ENCODE measurements at places on chromosomes 7 and 10. TPM values are rescaled to one million over a fixed set of nuclear protein-coding genes. Genes with fewer than 3 reads are reported as not detected.
A peak's percentile ranks its signal among the peaks of the same experiment; 100 is the strongest.

- H3K4me3 ChIP-seq = no peak overlapping the region
- H3K27me3 ChIP-seq = no peaks in the 10 kb centered on the region
- H3K4me1 ChIP-seq = no peaks in the 10 kb centered on the region
- peak overlapping the region; percentile 64 for H3K27ac ChIP-seq
- H3K36me3 ChIP-seq = no peaks in the 10 kb centered on the region
Measured at GRCh38 chr7:26182283-26182682, 18.3 kb downstream of the HNRNPA2B1 start.

DNA sequence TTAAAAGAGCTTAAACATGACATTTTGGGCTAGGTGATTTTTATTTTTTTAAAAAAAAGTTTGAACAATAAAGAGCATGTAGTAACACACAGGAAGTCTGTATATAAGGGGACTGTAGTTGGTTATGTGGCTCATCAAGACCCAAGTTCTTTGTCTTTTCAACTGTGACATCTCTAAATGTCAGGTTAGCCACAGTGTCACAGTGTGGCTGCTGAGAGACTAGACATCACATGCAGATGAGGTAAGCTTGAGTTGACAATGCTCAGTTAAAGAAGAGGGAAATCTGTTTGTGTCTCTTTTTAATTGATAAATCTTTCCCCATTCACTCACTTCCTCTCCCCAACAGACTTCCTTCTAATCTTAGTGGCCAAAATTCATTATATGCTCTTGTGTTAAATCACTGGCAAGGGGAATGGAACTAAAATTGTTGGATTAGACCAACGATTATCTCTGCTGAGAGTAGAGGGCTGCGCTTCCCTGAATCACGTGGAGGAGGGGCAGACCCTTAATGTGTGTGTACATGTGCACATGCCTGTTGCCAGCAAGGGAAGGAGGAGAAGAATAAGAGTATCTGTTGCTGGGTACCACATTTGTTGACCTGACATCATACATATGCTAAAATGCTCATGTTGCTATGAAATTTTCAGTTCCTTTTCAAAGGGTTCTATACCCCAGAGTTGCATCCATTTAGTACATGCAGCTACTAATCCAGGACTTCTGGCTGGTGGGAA is 78.3 kb downstream of the MMRN2 start:
- H3K27me3 ChIP-seq = no peaks in the 10 kb centered on the region
- H3K27ac ChIP-seq = peak overlapping the region; percentile 74
- DNase-seq = no peak
- no peak overlapping the region for H3K4me3 ChIP-seq

GRCh38 chr7:116224492-116225098 is 14.3 kb downstream of the TES start:
- no peaks in the 10 kb centered on the region for H3K27me3 ChIP-seq
- H3K36me3 ChIP-seq = no peaks in the 10 kb centered on the region

DNA sequence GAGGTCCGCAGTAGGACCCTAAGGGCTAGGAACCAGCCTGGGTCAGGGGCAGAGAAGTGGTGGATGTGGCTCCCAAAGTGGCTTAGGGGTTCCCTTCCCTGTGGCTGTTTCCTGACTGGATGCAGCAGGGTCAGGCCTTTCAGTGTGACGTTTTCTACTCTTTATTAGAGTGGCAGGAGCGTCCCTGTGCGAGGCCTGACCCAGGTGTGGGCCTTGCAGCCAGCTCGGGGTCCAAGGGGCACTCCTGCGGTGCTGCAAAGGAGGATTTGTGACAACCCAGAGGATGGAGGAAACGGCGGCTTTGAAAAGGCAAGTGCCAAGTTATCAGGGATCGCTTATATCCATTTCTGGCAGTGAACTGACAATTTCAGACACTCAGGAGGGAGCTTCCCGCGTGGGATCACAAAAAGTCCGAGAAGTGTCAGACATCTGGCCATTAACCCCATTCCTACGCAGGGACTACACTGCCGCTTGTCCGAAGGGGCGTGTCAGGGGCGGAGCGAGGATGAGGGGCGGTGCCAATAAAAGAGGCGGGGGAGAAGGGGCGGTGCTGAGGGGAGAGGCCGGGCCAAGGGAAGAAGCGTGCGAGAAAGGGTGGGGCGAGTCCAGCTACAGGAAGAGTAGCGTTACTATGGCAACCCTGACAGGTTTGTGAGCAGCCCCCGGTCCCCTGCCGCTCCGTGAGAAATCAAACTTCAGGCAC is 98.8 kb upstream of the ZNF722 start:
- no peak overlapping the region for H3K4me3 ChIP-seq
- no peaks in the 10 kb centered on the region for H3K4me1 ChIP-seq
- no peaks in the 10 kb centered on the region for H3K27me3 ChIP-seq
- H3K36me3 ChIP-seq = no peaks in the 10 kb centered on the region
- H3K27ac ChIP-seq = no peak overlapping the region
- no peak for DNase-seq

DNA sequence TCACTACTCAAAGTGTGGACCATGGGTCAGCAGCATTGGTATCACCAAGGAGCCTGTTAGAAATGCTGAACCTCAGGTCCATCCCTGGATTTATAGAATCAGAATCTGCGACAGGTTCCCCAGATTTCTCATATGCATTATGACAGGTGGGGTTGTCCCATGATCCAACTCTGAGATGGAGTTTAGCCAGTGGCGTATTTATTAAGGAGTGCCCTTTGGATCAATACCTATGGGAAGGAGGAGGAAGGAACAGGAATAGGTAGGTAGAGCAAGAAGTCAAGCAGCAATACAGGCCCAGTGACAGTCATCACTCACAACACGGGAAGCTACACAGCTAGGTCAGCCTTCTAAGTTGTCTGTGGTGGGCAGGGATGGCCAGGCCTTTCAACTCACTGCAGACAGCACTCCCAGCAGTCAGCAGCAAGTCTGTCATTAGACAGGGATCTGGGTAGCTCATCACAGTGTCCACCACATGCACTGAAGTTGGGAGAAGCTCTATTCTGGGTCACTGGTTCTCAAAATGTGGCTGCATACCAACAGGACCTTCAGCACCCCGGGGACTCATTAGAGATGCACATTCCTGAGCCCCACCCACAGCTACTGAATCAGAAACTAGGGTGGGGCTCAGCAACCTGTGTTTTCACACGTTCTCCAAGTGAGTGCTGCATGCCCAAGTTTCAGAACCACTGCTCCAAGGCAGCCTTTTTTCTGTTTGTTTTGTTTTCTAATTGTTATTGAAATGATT is 532.3 kb upstream of the GALNT17 start:
- peaks cover 49% of the 10 kb centered on the region for H3K27me3 ChIP-seq
- no peaks in the 10 kb centered on the region for H3K36me3 ChIP-seq
- H3K4me3 ChIP-seq = no peak overlapping the region
- H3K4me1 ChIP-seq = no peaks in the 10 kb centered on the region
- H3K27ac ChIP-seq = no peak overlapping the region
- no peak for DNase-seq

DNA sequence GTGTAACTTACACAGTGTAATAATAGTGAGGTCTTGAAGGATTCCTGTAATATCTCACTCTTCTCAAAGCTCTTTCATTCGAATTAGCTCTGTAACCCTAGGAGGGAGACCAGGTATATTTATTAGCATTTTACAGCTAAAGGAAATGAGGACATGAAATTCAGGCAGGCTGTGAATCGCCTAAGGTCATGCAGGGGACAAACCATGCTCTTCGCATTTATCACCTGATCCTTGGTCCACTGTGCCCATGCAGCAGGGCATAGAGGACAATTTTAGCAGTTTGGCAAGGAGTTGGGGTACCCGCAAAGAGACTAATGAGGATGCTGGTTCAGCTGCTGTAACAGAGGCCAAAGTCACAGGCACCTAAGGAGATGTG is 14.8 kb upstream of the LAMB1 start:
- no peaks in the 10 kb centered on the region for H3K27me3 ChIP-seq
- no peaks in the 10 kb centered on the region for H3K36me3 ChIP-seq
- H3K27ac ChIP-seq = no peak overlapping the region
- peaks cover 18% of the 10 kb centered on the region for H3K4me1 ChIP-seq
- no peak overlapping the region for H3K4me3 ChIP-seq
- no peak for DNase-seq

DNA sequence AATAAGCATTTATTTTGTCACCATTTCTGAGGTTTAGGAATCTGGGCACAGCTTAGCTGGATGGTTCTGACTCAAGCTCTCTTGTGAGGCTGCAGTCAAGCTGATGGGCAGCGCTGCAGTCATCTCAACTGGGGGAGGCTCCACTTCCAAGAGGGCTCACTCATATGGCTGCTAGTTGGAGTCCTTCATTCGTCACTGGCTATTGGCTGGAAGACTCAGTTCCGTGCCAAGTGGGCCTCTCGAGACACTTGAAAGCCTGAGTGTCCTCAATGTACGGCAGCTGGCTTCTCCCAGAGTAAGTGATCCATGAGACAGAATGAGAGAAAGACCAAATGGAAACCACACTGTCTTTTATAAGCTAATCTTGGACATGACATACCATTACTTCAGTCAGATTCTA is 21.6 kb upstream of the COL13A1 start:
- no peaks in the 10 kb centered on the region for H3K36me3 ChIP-seq
- no peak overlapping the region for H3K4me3 ChIP-seq
- H3K27ac ChIP-seq = no peak overlapping the region
- H3K4me1 ChIP-seq = no peaks in the 10 kb centered on the region
- no peak for DNase-seq
- H3K27me3 ChIP-seq = peaks cover 26% of the 10 kb centered on the region

DNA sequence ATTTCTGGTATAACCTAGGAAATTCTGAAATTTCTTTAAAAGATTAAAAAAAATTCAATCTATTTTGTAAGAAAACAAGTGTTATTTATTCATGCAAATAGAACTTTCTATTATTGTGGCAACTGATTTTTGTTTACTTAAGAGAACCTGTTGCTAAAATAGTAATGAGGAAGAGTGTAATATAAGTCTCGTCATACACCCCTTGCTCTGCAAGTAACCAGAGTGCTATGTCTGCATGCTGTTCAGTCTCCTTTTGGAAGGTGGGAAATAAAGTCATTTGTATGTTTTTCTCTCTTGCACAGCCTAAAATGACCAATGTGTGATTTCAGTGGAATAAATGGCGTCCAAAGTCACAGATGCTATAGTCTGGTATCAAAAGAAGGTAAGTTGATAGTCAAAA is 41.3 kb downstream of the PHTF2 start:
- no peak overlapping the region for H3K4me3 ChIP-seq

DNA sequence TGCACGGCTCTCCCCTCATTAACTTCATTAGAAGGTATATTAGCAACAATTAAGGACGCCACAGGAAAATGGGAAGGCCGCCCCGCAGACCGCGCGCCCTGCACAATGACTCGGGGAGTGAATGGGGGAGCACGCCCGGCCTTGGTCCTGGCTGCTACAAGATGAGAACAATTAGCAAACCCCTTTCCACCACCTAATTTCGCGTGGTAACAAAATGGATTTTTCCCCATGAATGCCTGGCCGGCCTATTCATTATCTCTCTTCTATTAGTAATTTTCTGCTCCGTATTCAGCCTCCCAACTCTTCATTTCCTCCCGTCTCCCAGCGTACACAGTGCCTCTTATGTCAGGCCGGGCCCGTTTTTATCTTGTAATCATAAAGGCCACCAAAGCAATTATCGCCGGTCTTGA is 346.9 kb downstream of the DNAJB6 start:
- no peak overlapping the region for H3K4me3 ChIP-seq
- H3K4me1 ChIP-seq = no peaks in the 10 kb centered on the region
- DNase-seq = no peak
- H3K27me3 ChIP-seq = peaks cover 100% of the 10 kb centered on the region
- H3K36me3 ChIP-seq = no peaks in the 10 kb centered on the region

DNA sequence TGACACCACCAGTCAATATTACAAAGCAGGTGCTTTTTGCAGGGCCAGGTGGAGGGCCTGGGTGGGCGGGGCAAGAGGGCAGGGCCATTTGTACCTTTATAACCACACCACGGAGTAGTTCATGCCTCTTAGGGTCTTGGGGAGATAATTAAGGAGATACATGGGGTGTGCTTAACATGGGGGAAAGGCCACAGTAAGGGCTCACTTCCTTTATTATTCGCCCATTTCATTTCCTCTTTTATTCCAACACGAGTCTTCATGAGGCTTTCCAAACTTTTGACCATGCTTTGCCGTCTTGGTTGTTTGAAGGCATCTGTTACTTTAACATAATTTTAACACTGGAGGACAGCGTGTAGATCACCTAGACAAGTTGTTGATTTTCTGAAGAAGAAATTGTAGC is 33.3 kb upstream of the LYZL2 start:
- no peaks in the 10 kb centered on the region for H3K4me1 ChIP-seq
- no peak overlapping the region for H3K4me3 ChIP-seq
- H3K36me3 ChIP-seq = no peaks in the 10 kb centered on the region
- no peak for DNase-seq
- H3K27me3 ChIP-seq = no peaks in the 10 kb centered on the region

DNA sequence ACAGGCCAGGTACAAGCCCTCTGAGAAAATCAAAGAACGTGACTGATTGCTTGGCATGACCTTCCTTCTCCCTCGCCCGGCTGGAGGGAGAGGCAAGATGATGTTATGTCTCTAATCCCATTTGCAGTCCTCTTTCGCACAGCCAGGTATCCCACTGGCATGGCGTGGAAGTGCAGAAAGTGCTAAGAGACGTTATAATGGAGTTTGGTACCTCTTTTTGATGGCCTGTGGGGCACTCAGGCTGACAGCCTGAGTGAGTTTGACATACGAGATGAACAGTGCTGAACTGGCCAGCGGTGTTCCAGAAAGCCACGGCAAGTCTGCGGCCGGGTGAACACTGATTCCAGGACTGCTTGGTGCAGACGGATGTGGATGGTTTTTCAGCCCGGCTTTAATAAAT is 241.6 kb downstream of the RAB11FIP2 start:
- no peak overlapping the region for H3K27ac ChIP-seq
- no peak overlapping the region for H3K4me3 ChIP-seq
- H3K27me3 ChIP-seq = peaks cover 78% of the 10 kb centered on the region
- no peaks in the 10 kb centered on the region for H3K4me1 ChIP-seq

- H3K4me1 ChIP-seq = peaks cover 20% of the 10 kb centered on the region
- no peak overlapping the region for H3K4me3 ChIP-seq
- DNase-seq = no peak
- no peaks in the 10 kb centered on the region for H3K36me3 ChIP-seq
- H3K27me3 ChIP-seq = no peaks in the 10 kb centered on the region
- no peak overlapping the region for H3K27ac ChIP-seq
Measured at GRCh38 chr7:139722604-139723003, 55.2 kb downstream of the HIPK2 start.

- no peaks in the 10 kb centered on the region for H3K36me3 ChIP-seq
- H3K4me1 ChIP-seq = no peaks in the 10 kb centered on the region
- DNase-seq = no peak
Measured at GRCh38 chr7:56810466-56810865, 321.8 kb downstream of the ZNF479 start.

- no peaks in the 10 kb centered on the region for H3K27me3 ChIP-seq
- no peak for DNase-seq
- peaks cover 12% of the 10 kb centered on the region for H3K4me1 ChIP-seq
- no peaks in the 10 kb centered on the region for H3K36me3 ChIP-seq
- no peak overlapping the region for H3K27ac ChIP-seq
- H3K4me3 ChIP-seq = no peak overlapping the region
Measured at GRCh38 chr7:78220754-78221153, 422.2 kb downstream of the PHTF2 start.

Gene SPDYE16
- total RNA-seq = 1.1 TPM

Gene MOSPD3
- 30.1 TPM for total RNA-seq

Gene CDC14C
- total RNA-seq = not detected

Gene CNPY1
- total RNA-seq = not detected

Gene LLCFC1
- not detected for total RNA-seq

Gene NPY
- total RNA-seq = 1.5 TPM

Gene AUTS2
- total RNA-seq = 45.5 TPM

Measured in cardiac muscle cell (in vitro differentiated cells and primary cell).